Cardiac septum (tissue), 1 donor: ENCODE measurements at places on chromosomes 4 and X. TPM values are rescaled to one million over a fixed set of nuclear protein-coding genes. Genes with fewer than 3 reads are reported as not detected.

Gene SPANXD
- total RNA-seq: not detected

Gene IQSEC2
- 11.6 TPM for total RNA-seq

Gene GYPE
- total RNA-seq: 0.32 TPM

Gene ABCG2
- 4.4 TPM for total RNA-seq

Gene GABRA4
- total RNA-seq: 65.5 TPM
